ENCODE measurements at places on chromosomes 2 and 18. TPM values are rescaled to one million over a fixed set of nuclear protein-coding genes. Genes with fewer than 3 reads are reported as not detected.

Gene LIPG
- total RNA-seq, result 1.9 TPM

Gene G6PC2
- not detected for total RNA-seq

Gene AQP12A
- not detected for total RNA-seq

Gene WDR43
- total RNA-seq, result 59.1 TPM

Gene FZD7
- 0.19 TPM for total RNA-seq

Gene ONECUT2
- under 0.01 TPM for total RNA-seq

Gene SPR
- 51.7 TPM for total RNA-seq

Gene ASB18
- under 0.01 TPM for total RNA-seq

Gene TRMT61B
- total RNA-seq, result 14.5 TPM

Gene SLC4A3
- 0.17 TPM for total RNA-seq

Gene EPB41L3
- 42.1 TPM for total RNA-seq

Gene UPP2
- not detected for total RNA-seq

Gene DYNAP
- not detected for total RNA-seq

Gene CRYBA2
- total RNA-seq, result not detected

Gene FAM110C
- total RNA-seq, result 0.28 TPM

Gene SLC23A3
- 1.3 TPM for total RNA-seq

Gene MSH2
- total RNA-seq, result 37.3 TPM

Gene GPBAR1
- total RNA-seq, result not detected

Gene PJVK
- total RNA-seq, result 0.42 TPM

Gene SLC5A7
- total RNA-seq, result not detected

Gene ABCB11
- under 0.01 TPM for total RNA-seq

Gene FBXO41
- total RNA-seq, result 0.34 TPM

Gene RBKS
- total RNA-seq, result 1.2 TPM

Gene BUB1
- total RNA-seq, result 14.5 TPM

Gene TUBA3E
- not detected for total RNA-seq

Gene RIT2
- not detected for total RNA-seq

Gene SIX2
- 0.09 TPM for total RNA-seq

Gene RGPD5
- 47.0 TPM for total RNA-seq

Gene TEKT4
- total RNA-seq, result not detected

Gene EFEMP1
- total RNA-seq, result 12,229 TPM

Gene GCG
- total RNA-seq, result not detected

Gene MC2R
- not detected for total RNA-seq

Gene BOLL
- total RNA-seq, result not detected

Gene ANKRD62
- not detected for total RNA-seq

Gene C2orf72
- under 0.01 TPM for total RNA-seq

Gene ACTG2
- not detected for total RNA-seq

Gene GPR35
- total RNA-seq, result 0.85 TPM

Gene PLCD4
- 4.7 TPM for total RNA-seq

Gene GBX2
- total RNA-seq, result 1.1 TPM

Gene UGT1A7
- total RNA-seq, result not detected
